ENCODE measurements at places on chromosomes 12 and 14. TPM values are rescaled to one million over a fixed set of nuclear protein-coding genes. Genes with fewer than 3 reads are reported as not detected.

The OTX2 gene
- polyA plus RNA-seq, result not detected

DNA sequence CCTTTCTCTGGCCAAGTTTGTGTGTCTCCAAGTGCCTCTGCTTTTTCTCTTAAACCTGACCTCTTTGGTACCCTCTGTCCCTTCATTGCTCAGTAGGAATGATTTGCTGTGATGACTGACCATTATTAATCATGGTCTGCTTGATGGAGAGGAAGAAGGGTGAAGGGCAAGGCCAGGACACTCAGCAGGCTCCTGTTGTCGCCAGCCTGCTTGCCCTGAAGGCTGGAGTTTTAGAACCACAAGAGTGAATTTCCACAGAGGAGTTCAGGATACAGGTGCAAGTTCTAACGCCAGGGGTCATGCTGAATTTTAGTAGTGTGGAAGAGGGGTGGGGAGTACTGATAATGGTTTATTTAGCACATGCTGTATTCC lies 2.8 kb upstream of the ITGA5 start:
- DNase-seq, result no peak

The RIMBP2 gene
- polyA plus RNA-seq, result 0.55 TPM

- no peak for DNase-seq
Measured at GRCh38 chr12:5967645-5968415, 22.8 kb upstream of the ANO2 start.
